Stimulated activated CD4-positive, alpha-beta T cell treated with anti-CD3 and anti-CD28 coated beads, Interleukin-12 subunit alpha, Interleukin-12 subunit beta, amount 100 ng/mL, for 48 hours (primary cell): ENCODE measurements at places on chromosomes 4 and X.

GRCh38 chrX:149453906-149454822, 50.9 kb downstream of the IDS start:
- no peak for DNase-seq

DNA sequence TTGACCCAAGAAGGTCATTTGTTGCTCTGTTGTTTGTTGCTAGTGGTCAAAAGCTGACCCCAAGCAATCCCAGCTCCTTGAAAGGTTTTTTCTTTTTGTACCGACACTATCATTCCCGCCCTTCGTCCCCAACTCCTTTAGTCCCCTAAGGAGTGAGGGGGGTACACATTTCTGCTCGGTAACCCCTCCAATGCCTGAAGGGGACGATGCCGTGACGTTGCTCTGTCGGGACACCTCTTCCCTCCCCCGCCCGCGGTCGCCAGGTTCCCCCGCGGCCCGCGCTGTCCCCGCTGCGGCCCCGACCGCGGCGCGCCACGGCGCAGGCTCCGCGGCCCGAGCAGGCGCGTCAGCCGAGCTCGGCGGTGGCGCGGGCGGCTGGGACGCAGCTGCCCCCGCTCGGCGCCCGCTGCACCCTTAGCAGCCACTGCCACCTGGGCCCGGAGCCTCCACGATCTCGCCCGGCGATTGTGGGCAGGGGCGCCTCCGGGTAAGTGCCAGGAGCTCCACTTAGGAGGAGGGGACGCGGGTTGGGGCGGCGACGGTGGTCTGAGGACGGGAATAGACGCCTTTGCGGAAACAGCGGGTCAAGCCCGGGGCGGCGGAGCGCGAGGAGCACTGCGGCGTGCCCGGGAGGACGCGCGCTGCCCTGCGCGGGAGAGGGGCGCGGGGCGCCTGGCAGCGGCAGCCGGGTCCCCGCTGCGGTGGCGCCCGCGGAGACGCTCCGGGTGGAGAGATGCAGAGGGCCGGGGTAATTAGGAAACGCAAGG, at the start of gene GLRB:
Gene GLRB (plus strand): TSS at position 340 of the 767 bp plus-strand sequence. CDS start 1,875 bp downstream, outside the sequence.
- no peak for DNase-seq

DNA sequence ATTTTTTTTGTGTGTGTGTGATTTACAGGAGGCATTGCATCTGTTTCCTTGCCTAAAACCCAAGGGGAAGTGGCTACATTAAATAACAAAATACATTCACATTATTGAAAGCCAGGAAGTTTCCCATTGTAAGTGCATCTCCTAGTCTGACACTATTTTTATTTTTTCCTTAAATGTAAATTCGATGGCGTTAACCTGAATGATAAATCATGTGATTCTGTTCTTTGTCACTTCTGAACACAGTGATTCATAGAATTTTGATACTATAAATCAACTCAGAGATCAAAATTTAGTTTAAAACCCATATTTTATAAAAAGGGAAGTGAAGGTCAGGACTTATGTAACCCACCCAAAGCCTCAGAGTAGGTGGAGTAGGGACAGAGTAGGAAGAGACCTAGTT, 258.1 kb downstream of the GABRG1 start:
- DNase-seq = no peak

DNA sequence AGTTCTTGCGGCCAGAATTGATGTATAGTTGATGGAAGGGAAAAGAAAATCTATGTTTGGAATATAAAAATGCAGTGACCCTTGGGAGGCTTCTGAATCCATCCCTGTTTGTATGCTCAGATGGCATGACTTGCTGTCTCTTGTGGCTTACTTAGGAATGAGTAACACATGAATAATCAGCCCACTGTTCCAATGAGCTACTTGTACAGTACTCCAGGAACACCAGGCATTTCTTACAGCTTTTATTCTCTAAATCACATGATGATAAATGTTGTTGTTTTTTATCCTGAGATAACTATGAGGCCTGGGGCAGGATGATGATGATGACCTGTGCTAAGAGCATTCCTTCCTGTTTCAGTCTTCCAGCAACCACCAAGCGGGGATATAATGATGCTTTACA, 18.9 kb downstream of the TMPRSS11E start:
- no peak for DNase-seq

DNA sequence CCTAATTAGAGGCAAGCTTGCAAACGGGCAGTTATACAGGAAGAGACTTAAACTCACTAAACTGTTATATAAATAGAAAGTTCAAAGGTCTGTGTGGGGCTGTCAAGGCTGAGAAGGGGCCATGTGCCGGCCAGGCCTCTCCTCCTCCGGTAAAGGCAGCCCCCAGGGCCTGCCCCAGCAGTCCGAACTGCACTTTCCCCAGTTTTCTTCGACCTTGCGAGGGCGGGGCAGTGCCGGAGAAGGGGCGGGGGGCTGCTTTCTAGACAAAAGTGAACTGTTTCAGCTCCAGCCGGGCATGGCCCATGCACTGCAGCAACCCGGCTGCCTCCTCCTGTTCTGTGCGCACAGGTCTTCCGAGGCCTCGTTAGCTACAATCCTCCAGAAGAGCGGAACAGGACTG, 4.1 kb downstream of the AFF2 start:
- no peak for DNase-seq

DNA sequence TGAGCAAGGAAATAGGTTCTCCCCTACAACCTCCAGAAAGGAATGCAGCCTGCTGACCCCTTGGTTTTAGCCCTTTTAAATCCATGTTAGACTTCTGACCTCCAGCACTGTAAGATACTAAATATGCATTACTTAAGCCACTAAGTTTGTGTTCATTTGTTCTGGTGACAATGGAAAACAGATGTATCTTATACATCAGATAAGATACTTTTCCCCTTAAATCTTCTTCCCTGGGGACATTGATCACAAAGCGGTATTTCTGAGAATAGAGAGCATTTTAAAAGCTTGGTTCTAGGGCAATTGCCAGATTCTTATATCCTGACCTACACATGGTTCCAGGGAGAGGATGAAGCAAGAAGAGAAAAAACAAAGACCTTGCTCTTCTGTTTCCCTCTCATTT, 6.5 kb upstream of the TMEM184C start:
- DNase-seq = no peak

GRCh38 chr4:70651864-70652506, 14.3 kb downstream of the JCHAIN start:
- DNase-seq = no peak

DNA sequence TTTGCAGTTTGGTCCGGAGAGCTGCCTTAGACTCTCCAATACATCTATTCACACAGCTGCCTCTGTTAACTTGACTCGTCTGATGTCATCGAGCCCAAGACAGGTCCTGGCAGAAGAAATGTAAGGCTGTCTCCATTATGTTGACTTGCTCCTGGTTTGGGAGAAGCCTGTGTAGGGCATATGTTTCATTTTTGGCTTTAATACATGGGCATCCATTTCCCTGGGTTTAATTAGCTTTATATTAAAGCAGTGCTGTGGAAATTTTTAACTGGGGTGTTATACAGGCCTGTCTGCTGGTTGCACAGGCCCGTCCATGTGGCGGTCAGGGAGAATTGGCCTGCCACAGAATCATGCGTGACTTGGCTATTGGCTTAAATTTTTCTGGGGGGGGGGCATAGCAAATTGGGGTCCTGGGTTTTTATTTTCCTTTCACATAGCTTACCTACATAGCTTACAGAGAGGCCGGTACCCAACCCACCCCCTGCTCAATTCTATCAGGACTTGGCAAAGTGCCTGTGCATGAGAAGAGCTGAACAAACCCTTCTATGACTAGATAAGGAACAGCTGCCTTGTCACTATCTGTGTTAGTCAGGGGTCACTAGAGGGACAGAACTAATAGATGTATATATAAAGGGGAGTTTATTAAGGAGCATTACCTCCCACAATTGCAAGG, 123.5 kb upstream of the WDR1 start:
- no peak for DNase-seq

- DNase-seq = no peak
These were observed 16.7 kb upstream of the COL25A1 start for GRCh38 chr4:109319156-109319555.

DNA sequence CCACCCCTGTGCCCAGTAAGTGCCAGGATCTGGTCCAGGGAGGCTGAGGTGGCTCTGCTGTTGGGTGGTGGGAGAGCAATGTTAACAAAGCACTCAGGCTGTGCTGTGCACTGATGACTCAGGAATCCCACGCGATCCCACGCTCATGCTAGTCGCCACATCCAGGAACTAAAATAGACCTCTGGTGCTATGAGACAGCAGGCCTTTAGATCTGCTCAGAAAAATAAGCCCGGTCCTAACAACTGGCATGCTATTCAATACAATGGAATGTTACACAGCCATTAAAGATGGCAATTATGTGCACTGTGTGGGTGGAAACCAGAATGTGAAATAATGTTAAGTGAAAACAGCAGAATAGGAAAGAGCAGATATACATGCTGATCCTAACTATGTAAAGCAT, 26.0 kb downstream of the ARL13A start:
- DNase-seq = peak; percentile 12
